Uterus (tissue), 4 donors: ENCODE measurements at places on chromosomes 2 and 18. TPM values are rescaled to one million over a fixed set of nuclear protein-coding genes. Genes with fewer than 3 reads are reported as not detected.

Gene ADAM23
- 3.6 TPM for total RNA-seq

Gene LIMS3
- not detected for total RNA-seq

DNA sequence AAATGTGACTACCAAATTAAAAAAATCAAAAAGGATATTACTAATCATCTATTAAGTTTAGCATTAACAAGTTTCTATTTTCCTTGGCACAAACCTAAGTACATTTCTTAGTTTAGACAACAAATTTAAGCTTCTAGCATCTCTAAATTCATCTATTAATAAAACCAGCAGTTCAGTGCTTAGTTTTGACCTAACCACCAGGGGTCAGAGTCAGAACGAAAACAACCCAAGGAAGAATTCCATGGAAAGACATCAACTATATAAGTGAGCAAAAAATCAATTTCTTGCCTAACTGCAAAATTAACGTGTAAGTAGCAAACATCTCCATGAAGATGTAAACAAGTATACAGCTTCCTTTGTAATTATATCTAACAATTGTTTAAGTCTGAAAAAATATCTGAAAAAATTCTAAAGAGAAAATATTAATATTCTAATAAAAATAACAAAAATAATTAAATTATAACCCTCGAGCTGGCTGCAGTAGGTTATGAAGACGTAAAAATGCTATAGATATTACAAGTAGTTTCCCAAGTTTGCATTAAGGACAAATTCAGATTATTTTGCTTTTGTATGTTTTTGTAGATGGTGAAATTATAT lies 83.7 kb downstream of the CERKL start:
- DNase-seq, result no peak

- no peak for DNase-seq
Measured at GRCh38 chr2:233450864-233451575, 96.7 kb downstream of the DGKD start.

- no peak for DNase-seq
Measured at GRCh38 chr2:85803704-85804425, 50.1 kb downstream of the ATOH8 start.
